ENCODE measurements at places on chromosomes 3 and 15. TPM values are rescaled to one million over a fixed set of nuclear protein-coding genes. Genes with fewer than 3 reads are reported as not detected.

Gene CFAP100
- not detected for total RNA-seq

- no peaks in the 10 kb centered on the region for H3K4me1 ChIP-seq
- no peak overlapping the region for H3K27ac ChIP-seq
- H3K36me3 ChIP-seq: no peaks in the 10 kb centered on the region
- H3K4me3 ChIP-seq: no peak overlapping the region
These were observed 14.3 kb downstream of the DYNC1LI1 start for GRCh38 chr3:32556332-32556731.

Gene PLIN1
- not detected for total RNA-seq

DNA sequence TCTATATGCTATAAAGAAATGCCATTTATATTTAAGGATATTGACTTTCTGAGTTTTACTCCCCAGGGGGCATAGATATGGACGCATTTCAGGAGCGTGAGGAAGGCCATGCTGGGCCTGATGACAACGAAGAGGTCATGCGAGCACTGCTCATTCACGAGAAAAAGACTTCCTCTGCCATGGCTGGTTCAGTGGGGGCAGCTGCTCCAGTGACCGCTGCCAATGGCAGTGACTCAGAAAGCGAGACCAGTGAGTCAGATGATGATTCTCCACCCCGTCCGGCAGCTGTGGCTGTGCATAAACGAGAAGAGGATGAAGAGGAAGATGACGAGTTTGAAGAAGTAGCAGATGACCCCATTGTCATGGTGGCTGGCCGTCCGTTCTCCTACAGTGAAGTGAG lies 38.4 kb downstream of the GTF2E1 start:
- no peaks in the 10 kb centered on the region for H3K27me3 ChIP-seq
- DNase-seq: peak; percentile 91
- peak overlapping the region; percentile 89 for H3K27ac ChIP-seq

Gene TTLL13
- total RNA-seq: 0.14 TPM

Gene PRR20G
- total RNA-seq: not detected

DNA sequence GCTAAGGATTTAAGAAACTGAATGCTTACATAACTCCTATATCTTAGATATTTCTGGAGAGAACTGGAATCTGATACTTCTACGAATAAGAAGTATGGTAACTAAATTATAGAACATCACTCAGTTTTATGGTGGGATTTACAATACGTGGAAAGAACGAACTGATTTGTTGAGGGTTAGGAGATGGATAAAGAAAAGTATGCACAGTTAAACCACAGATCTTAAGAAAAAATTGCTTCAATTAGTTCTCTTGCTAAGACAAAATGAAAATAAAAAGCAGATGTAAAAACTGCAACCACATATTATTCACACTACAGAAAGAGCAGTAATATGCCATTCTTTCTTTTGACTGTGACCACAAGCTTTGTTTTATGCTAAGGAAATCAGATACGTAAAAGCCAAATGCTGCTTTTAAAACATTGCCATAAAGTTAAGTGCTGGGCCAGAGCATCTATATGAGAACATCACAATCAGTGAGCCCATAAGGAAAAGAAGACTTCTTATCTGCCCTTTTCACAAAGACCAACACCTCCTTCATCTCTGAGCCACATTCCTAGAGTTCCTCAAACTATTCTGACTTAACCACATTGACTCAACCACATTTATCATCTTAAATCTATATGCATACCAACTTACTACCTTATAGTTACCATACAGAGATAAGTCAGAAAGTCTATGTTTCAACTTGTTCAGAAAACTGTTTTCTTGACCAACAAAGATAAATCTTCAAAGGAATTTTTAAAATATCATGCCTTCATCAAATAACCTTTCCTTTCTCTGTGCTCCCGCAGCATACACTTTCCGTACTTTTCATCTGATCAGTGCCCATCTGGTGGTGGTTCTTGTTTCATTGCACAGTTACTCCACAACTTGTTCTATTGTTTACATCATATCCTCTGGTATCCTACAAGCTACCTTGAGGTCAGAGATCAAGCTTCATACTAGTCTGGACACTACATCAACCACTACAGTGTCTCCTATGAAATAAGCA lies 61.7 kb downstream of the FSIP1 start:
- H3K36me3 ChIP-seq: no peaks in the 10 kb centered on the region
- H3K4me1 ChIP-seq: peaks cover 18% of the 10 kb centered on the region
- H3K27me3 ChIP-seq: no peaks in the 10 kb centered on the region

DNA sequence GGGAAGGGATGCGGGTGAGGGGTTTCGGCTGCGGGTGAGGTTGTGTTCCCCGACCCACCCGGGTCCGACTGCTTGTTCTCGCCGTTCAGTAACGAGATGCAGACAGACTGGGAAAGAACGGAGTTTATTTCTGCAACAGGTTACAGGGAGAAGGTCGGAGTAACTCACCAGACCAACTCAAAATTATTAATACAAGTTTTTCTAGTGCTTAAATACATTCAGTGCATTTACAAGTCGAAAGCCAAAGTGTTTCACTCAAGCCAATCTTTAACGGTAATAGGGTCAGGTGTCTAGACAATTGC lies 492 bp upstream of the HIGD1A start:
- H3K27ac ChIP-seq: peak overlapping the region; percentile 83
- H3K27me3 ChIP-seq: peaks cover 3% of the 10 kb centered on the region
- no peaks in the 10 kb centered on the region for H3K36me3 ChIP-seq
- H3K4me3 ChIP-seq: peak overlapping the region; percentile 93
- no peak for DNase-seq
- peaks cover 14% of the 10 kb centered on the region for H3K4me1 ChIP-seq

DNA sequence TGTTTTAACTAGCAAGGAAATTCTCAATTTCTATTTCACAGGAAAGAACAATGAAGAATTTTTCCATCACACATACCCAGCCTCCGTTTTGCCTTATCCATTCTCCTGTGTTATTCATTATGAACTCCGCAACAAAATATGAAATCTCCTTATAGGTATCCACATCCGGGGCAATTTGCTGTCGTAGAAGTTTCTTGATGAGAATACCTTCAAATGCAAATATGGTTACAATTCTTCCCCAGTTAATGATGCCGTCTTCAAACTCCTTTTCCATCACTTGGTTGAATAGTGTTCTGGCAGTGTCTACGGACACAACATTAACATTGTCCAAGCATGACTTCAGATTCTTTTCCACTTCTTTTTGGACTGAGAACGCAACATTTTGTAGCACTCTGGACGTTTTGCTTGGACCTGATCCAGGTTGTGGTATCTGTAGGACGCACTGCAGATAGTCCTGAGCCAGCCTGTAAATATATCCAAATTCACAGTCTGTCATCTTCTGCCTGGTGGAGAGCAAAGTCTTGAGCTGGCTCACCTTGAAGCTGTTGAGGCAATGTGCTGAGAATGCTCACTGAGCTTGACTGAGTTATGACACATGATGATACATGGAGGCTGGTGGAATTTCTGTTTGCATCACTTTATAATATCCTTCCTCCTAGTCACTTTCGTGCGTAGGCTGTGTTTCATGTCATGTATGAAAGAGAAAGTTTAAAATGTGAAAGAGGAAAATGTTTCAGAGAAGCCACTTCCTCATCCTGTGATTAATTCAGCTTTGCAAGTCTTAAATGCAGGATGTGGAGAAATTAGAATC lies at the start of gene BCL2A1:
TSS of gene BCL2A1 (minus strand) at position 573 of the 811 bp plus-strand sequence. CDS start at position 496, 77 bp downstream.
- peak; percentile 93 for DNase-seq
- H3K27me3 ChIP-seq: no peaks in the 10 kb centered on the region
- H3K27ac ChIP-seq: peak within 1 kb of the TSS; percentile 50
- H3K4me3 ChIP-seq: peak within 1 kb of the TSS; percentile 43
- H3K36me3 ChIP-seq: no peaks in the 10 kb centered on the region

DNA sequence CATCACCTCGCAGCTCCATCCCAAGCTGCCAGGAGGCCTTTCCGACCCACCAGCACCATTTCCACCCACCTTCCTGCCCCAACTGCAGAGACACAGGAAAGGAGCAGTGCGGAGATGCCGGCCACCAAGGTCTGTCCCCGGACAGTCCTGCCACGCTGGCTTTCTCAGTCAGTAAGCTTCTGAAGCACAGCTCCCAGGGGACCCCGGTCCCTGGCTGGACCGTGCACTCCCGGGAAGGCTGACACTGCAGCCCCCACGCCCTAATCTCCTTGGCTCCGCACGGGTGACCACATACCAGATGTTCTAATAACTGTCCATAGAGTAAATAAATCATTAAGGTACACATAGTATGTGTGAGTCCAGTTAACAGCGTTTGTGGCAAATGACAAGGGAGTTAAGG lies 73.5 kb downstream of the VGLL4 start:
- H3K4me1 ChIP-seq: peaks cover 47% of the 10 kb centered on the region
- peak overlapping the region; percentile 100 for H3K27ac ChIP-seq
- no peak for DNase-seq
- H3K36me3 ChIP-seq: peaks cover 18% of the 10 kb centered on the region

- H3K4me3 ChIP-seq: no peak overlapping the region
- peak; percentile 73 for DNase-seq
- H3K27me3 ChIP-seq: no peaks in the 10 kb centered on the region
- H3K36me3 ChIP-seq: no peaks in the 10 kb centered on the region
These were observed 54.3 kb downstream of the NTRK3 start for GRCh38 chr15:88202231-88202630.

DNA sequence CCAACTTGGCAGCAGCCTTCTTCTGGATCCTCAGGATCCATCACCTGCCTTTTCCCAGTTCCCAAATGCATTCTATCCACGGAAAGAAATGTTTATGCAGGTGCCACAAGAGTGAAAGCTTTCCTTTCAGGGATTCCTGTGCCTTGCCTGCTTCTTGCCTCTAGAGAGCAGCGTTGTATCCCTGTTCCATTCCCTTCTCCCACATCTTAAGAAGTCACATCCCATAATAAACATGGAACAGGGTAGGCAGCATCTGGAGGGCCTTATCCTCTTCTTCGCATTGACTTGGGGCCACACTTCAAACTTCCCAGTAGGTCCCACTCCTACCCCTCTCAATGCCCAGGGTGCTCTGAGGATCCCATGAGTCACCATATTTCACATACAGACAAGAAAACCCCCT lies 72.7 kb upstream of the DCLK3 start:
- H3K4me1 ChIP-seq: no peaks in the 10 kb centered on the region
- no peak overlapping the region for H3K4me3 ChIP-seq
- H3K27me3 ChIP-seq: no peaks in the 10 kb centered on the region
- no peak for DNase-seq
- H3K36me3 ChIP-seq: no peaks in the 10 kb centered on the region

DNA sequence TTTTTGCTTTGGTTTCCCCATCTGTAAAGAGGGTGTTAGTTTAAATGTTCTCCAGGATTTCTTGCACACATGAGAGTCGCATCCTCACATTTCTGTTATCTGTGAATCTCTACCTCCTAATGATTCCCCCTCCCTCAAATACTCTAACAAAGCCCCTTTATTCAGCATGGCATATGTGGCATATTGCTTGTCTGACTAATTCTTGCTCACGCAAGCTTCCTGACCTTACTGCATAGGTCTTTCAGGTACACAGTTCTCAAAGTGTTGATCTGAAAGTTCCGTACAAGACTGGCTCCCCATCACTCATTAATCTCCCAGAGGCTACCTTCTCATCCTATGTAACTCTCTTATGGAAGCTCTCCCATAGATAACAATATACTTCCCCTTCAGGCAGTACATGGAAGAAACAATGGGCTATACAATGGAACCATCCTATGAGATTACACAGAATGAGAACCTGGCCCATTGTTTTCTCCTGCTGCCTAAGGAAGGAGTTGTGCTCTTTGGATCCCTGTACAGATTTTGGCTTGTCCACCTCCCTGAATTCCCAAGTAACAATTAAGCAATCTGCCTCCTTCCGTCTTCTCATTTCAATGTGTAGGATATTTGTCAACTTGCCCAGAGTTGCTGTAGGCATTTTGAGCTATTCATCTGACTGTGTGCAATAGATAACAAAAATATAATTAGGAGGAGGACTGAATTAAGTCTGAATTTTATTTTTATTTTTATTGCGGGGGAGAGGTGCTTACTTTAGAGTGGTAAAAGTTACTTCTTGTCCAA lies 51.0 kb downstream of the PPARG start:
- no peaks in the 10 kb centered on the region for H3K36me3 ChIP-seq
- DNase-seq: no peak
- no peaks in the 10 kb centered on the region for H3K27me3 ChIP-seq
- H3K27ac ChIP-seq: no peak overlapping the region
- no peak overlapping the region for H3K4me3 ChIP-seq
- no peaks in the 10 kb centered on the region for H3K4me1 ChIP-seq

GRCh38 chr15:100727291-100727851 lies 125.0 kb downstream of the ASB7 start:
- H3K4me1 ChIP-seq: peaks cover 38% of the 10 kb centered on the region
- no peak overlapping the region for H3K4me3 ChIP-seq
- H3K36me3 ChIP-seq: no peaks in the 10 kb centered on the region
- H3K27ac ChIP-seq: no peak overlapping the region
- peak; percentile 48 for DNase-seq

DNA sequence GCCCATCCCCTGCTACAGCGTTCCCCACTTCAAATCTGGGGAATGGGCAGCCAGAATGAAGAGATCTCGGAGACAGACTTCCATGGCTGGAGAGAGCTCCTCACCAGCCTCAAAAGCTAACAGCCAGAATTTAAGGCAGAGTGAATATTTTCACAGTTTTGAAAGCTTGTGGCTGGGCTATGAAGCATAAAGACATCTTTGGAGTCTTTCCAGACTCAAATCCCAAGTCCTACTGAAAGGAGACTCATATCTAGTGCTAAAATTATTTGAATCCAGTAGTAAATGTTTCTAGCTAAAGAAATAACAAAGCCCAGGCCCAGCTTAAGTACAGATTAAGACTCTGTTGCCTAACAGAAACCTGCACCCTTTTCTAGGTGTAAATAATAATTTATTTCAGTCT lies 628.4 kb upstream of the ALCAM start:
- peak; percentile 8 for DNase-seq
- no peaks in the 10 kb centered on the region for H3K36me3 ChIP-seq
- no peaks in the 10 kb centered on the region for H3K27me3 ChIP-seq
- no peak overlapping the region for H3K27ac ChIP-seq
- H3K4me3 ChIP-seq: no peak overlapping the region

- DNase-seq: peak; percentile 74
- H3K27me3 ChIP-seq: no peaks in the 10 kb centered on the region
- peak overlapping the region; percentile 0 for H3K27ac ChIP-seq
- H3K36me3 ChIP-seq: no peaks in the 10 kb centered on the region
- H3K4me3 ChIP-seq: no peak overlapping the region
- H3K4me1 ChIP-seq: peaks cover 11% of the 10 kb centered on the region
These were observed 32.4 kb downstream of the CD200R1L start for GRCh38 chr3:112814266-112814665.

Gene SPTBN5
- total RNA-seq: 5.3 TPM

GRCh38 chr3:34012102-34012461 lies 213.7 kb downstream of the PDCD6IP start:
- H3K27ac ChIP-seq: peak overlapping the region; percentile 84
- H3K36me3 ChIP-seq: no peaks in the 10 kb centered on the region
- peak; percentile 99 for DNase-seq
- H3K27me3 ChIP-seq: no peaks in the 10 kb centered on the region
- H3K4me3 ChIP-seq: no peak overlapping the region

Gene MYLK
- 53.6 TPM for total RNA-seq

Gene AGBL1
- total RNA-seq: not detected

Gene LRRIQ4
- total RNA-seq: not detected

Gene GOLGA8M
- total RNA-seq: 1.5 TPM

All from astrocyte (in vitro differentiated cells and primary cell).